ENCODE measurements at places on chromosomes 3 and 15. TPM values are rescaled to one million over a fixed set of nuclear protein-coding genes. Genes with fewer than 3 reads are reported as not detected.

AGBL1 gene
- total RNA-seq, result not detected

ARPIN gene
- total RNA-seq, result 5.5 TPM

DNA sequence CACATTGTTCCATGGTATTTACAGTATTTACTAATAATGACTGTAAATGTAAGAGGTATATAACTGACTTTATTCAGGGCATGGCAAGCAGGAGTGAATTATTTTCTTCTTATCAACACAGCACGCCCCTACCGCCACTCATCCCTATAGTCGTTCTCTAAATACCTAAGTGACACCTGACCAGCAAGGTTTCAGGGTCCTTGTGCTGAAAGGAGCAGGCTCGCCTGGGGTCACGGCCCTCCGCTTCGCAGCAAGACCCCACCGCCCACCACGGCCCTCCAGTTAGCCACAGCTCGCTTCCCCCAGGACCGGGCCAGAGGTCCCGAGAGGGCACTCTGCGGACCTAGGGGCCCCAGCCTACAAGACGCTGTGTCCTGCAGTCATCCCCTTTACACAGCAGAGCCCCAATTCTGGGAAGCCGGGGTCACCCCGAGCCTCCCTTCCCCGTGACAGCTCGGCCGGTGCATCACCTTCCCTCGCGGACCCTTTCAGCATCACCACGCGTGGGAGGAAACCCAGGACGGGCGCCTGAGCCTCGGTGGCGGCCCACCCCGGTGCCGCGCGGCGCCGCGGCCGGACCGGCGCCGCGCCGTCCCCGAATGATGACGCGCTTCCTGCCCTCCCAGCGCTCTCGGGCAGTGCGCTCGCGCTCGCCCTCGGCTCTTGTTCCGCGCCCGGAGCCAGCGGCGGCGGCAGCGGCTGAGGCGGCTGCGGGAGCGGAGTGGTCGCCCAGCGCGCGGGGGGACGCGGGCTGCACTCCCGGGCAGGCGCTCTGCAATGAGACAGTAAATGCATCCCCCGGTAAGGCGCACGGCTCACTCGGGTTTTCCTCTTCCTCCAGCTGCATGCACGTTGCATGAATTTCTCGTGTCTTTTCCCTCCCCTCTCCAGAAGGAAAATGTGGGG, 225.1 kb upstream of the C2CD4B start:
- peak; percentile 76 for DNase-seq

- no peak for DNase-seq
These were observed 201.8 kb downstream of the GRM7 start for GRCh38 chr3:7062714-7063113.

SCAMP5 gene
- 2.7 TPM for total RNA-seq

Measured in natural killer cell (primary cell).